Activated T-cell treated with anti-CD3 and anti-CD28 coated beads, Interleukin-2, amount 50 U/mL, for 1 hour (primary cell): ENCODE measurements at places on chromosomes 13 and 19.
A peak's percentile ranks its signal among the peaks of the same experiment; 100 is the strongest.

- peak; percentile 59 for DNase-seq
Measured at GRCh38 chr19:33302175-33302973, at the start of gene CEBPA. Gene CEBPA (minus strand): TSS chr19:33302534. CDS start chr19:33302414, 120 bp downstream.

DNA sequence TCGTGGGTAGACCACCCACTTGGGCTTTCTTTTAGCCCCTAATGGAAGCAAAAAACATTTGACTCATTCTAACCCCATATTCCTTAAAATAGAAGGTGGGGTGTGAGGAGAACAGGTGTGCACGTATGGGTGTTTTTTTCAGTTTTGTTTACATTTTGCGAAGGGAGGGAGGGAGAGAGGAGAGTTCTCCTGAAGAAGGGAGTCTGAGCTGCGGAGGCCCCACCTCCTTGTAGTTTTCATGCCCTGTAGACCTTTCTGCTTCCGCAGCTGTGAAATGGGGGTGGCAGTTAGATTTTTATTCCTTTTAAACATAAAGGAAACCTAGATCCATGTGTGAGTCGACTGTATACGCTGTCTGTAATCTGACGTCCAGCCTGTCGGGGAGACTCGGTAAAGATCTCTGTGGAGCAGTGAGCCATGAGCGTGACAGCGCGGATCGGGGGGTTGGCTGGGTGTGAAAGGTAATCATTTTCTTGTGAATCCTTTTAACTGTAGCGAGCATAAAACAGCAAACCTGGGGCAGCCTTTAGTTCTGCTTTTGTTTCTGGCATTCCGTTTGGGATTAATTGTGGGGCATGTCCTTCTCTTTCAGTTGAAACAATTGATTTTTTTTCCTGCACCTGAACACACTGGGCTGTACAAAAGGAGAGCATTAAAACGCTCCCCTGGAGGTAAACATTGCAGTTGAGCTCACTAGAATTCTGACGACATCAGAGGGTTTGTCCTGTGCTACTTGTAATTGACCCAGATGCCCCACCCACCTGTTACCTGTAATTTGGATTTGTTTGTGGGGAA lies 2.3 kb downstream of the UPF1 start:
- DNase-seq = no peak

DNA sequence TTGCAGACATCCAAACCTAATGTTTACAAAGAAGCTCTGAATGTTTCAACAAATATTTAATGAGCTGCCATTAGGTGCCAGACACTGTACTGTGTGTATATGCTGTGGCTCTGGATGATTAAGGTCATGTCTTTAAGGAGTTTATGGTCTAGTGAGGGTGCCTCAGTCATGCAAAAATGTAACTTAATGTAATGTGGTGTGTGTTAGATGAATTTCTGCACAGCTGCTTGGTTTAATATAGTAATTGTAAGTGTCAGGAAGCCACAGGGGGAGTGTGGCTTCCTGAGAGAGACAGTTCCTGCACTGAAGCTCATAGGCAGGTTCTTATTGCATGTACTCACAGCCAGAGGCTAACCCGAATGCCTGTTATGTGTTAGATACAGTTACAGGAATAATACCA lies 43.3 kb downstream of the SPATA13 start:
- DNase-seq = no peak

GRCh38 chr19:40872209-40872608 lies 9.8 kb downstream of the CYP2A7 start:
- DNase-seq = no peak

- DNase-seq = no peak
Measured at GRCh38 chr13:37187621-37188020, 82.2 kb upstream of the CSNK1A1L start.

DNA sequence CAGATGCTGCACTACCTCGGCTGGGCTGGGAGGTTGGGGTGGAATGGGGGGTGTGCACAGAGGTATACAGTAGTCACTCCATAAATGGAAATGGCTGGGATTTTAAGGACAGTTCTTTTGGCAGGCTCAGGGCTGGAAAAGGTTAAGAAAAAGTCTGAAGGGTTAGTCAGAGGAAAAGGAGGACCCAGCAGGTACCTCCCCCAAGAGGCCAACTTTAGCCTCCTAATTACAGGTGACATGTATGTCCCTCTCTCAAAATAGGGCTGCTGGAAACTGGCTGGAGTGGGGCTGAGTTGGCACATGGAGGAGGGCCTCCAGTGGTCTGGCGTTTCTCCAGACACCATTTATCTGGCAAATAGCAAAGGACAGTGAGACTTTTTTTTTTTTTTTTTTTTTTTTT lies 994 bp downstream of the CCDC194 start:
- DNase-seq = no peak

DNA sequence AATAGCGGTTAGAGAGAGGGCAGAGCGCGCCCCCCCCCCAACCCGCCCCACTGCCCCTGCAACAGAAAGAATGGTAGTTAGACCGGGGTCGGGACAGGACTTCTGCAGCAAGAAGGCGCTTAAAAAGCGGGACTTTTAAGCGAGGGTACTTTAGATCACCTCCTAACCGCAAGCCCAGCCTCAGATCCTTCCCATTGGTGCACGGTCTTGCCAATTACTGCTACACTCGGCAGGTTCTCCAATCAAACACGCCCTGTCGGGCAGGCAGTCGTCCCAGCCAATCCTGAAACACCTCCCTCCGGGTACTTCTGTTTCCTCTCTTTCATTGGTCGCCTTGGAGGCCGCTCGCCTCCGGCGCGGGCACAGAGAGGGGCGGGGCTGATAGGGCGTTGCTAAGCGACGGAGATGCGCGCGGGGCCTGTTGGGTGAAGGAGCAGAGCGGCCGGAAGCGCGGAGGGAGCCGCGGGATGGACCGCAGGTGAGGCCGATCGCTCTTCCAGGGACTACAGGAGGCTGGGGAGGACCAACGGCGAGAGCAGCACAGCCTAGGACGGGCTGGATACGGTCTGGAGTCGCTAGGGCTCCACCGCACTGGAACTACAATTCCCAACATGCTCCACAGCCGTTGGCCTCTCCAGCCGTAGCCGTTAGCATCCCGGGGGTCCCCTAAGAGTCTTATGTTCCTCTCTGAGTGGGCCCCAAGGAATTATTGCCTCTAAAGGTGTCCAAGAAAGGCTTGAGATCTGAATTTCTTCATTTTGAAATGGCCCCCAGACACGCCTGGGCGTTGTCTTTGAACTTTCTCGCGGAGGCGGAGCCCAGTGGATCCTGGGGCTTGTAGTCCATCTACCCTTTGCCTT lies at the start of gene PROSER3:
Gene PROSER3 (plus strand): TSS at position 428 of the 860 bp plus-strand sequence. CDS start 40 bp downstream, at position 468.
- peak; percentile 97 for DNase-seq

DNA sequence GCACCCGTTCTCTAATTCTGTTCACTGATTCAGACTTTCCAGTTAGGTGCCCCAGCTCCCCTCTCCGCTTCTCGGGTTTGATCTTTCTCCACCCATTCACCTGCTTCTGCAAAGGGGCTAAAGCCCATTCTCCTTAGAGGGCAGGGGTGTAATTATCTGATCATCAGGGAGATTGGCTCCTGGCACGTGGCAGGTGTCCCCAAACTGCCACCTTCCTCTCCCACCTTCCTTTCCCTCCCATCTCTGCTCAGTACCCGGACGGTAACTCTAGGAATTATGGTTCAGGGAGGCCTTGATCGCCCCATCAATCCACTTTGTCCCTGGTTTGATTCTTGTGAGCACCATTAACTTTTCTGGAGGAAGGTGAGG lies 212 bp downstream of the FFAR1 start:
- peak; percentile 21 for DNase-seq

DNA sequence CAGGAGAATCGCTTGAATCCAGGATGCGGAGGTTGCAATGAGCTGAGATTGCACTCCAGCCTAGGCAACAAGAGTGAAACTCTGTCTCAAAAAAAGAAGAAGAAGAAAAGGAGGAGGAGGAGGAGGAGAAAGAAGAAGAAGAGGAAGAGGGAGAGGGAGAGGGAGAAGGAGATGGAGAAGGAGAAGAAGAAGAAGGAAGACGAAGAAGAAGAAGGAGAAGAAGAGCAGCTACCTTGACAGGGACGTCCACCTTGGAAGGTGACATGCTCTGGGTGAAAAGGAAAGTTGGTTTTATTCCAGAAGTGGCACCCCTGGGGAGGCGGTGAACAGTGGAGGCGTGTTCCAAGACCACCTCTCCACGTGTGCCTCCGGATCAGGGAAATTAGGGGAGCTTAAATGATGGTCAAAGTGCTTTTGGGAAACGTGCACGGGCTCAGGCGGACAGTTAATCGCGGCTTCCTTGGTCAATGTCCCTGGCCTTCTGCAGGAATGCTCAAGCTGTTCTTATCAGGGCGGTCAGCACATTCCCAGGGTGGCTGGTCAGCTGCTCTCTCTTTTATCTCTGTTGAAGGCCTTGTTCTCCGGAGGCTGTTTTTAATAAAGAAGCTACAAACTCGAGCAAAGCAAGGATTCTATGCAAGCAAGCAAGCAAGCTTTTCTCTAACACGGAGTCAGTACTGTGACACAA lies 78.9 kb upstream of the PEG3 start:
- DNase-seq = no peak

DNA sequence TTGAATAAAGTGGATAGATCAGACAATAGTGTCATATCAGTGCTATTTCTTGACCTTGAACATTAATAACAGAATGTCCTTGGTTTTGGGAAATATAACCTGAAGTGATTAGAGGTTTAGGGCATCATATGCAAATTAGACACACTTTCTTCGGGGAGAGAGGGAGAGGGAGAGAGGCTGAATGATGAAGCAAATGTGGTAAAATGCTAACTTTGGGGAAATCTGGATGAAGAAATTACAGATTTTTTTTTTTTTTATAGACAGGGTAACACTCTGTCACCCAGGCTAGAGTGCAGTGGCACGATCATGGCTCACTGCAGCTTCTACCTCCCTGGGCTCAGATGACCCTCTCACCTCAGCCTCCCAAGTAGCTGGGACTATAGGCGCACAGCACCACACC lies 3.9 kb upstream of the NCR1 start:
- no peak for DNase-seq

- DNase-seq = no peak
Measured at GRCh38 chr13:110300090-110300815, 6.7 kb downstream of the COL4A1 start.

DNA sequence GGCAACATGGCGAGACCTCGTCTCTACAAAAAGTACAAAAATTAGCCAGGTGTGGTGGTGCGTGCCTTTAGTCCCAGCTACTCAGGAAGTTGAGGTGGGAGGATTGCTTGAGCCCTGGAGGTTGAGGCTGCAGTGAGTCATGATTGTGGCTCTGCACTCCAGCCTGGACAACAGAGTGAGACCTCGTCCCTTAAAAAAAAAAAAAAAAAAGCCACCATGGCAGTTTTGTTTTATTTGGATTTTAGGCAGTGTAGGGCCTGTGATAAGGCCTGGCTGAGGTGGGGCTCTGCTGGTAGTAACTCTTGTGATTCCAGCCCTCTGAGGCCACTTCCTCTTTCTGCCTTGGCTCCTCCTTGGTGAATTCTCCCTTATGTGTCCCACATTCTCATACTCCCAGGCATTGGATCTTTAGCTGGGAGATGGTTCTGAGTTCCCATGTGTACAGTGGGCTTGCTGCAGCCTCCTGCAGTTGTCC lies 39.2 kb downstream of the GATAD2A start:
- DNase-seq = no peak

DNA sequence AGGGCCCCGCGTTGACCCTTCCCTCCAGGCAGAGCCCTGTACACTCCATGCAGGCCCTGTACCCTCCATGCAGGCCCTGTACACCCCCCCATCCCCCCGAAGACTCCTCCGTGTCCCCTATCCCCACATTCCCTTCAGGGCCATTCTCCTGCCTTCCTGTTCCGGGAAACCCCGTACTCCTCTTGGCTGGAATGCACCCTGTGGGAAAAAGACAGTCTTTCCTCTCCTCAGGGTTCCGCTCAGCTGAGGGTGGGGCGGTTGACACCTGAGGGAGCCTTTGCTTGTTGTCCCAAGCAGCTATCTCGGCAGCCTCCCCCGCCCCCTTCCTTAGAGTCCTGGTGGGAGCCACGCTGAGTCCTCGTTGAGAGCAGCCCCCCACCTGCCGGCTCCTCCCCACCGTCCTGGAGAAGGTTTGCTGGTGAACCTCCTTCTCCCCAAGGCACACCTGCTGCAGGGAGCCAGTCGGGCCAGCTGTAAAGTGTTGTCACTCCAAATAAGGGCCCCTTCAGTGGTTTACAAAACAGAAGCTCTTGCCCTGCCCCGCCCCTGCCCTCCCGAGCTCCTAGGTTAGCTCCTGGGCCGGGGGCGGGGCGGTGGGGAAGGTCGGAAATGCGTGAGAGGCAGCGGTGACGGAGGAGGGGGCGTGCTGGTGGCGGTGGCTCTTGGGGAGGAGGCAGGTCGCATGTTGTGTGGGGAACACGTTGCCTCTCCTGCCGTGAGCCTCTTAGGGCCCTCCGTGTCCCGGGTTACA lies 1.5 kb downstream of the GNA11 start:
- DNase-seq = peak; percentile 77

- DNase-seq = no peak
Measured at GRCh38 chr13:36453516-36453915, 21.2 kb downstream of the CCNA1 start.
